ENCODE measurements at places on chromosomes 2 and 18.
A peak's percentile ranks its signal among the peaks of the same experiment; 100 is the strongest.

- no peak for DNase-seq
These were observed 49.9 kb upstream of the TMEM18 start for GRCh38 chr2:727071-727470.

DNA sequence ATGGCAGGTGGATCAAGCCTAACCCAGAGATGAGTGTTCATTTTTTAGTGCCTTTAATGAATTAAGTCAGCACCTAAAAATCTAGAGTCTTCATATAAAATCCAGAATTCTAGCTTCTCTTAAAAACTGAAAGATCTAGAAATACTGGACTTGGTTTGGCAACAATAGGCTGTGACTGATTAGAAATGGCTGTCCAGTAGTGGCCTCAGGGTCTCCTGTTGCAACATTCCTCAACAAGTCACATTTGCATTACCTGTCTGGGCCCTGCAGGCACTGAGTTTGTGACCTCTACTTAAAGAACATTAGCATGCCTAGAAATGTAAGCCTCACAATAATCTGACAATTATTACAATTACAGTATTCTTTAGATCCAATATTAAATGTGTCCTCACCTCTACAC lies 33.1 kb downstream of the MBD2 start:
- DNase-seq, result no peak

- DNase-seq, result peak; percentile 87
These were observed 73.9 kb downstream of the ARL4C start for GRCh38 chr2:234422981-234423431.

DNA sequence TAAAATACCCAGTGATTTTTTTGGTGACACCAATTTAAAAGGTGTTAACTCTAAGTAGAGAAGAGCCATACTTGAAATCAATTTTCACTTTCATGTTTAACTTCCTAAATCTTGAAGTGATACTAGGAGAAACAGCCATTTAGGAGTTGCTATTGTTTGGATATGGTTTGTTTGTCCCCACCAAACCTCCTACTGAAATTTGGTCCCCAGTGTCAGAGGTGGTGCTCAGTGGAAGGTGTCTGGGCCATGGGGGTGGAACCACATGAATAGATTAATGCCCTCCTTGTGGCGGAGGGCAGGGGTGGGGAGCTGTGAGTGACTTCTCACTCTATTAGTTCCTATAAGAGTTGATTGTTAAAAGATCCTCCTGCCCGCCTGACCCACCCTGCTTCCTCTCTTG lies 377.9 kb downstream of the DLGAP1 start:
- DNase-seq, result no peak

- DNase-seq, result no peak
These were observed 121.6 kb downstream of the SP100 start for GRCh38 chr2:230537531-230537976.

GRCh38 chr2:54050445-54050844 lies 65.0 kb upstream of the ACYP2 start:
- DNase-seq, result no peak

DNA sequence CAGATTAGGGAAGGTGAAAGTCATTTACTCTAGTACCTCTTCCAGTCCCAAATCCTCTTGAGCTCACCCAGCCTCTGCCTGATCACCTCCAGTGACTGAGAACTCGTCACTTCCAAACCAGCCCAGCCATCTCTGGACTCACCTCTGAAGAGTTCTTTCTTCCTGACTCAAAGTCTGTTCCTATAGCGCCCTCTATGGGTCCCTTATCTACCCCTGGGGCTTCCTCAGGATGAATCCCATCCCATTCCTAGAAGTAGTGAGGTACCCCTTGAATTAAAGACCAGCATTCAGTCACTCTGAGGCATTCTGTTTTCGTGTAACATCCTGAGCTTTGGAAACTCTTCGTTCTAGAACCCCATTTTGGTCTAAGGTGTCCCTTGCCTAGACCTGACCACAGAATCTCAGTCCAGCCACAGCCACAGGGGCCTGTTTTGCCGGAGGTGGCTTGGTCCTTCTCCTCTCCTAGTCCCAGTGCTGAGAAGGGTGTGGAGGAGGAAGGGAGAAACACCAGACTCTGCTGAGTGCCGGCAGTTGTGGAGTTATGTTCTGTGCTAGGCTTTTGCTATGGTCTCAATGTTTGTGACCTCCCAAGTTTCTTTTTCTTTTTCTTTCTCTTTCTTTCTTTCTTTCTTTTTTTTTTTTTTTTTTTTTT lies 32.7 kb downstream of the SIX3 start:
- DNase-seq, result no peak

- no peak for DNase-seq
These were observed 338 bp upstream of the THUMPD2 start for GRCh38 chr2:39779341-39779851.

DNA sequence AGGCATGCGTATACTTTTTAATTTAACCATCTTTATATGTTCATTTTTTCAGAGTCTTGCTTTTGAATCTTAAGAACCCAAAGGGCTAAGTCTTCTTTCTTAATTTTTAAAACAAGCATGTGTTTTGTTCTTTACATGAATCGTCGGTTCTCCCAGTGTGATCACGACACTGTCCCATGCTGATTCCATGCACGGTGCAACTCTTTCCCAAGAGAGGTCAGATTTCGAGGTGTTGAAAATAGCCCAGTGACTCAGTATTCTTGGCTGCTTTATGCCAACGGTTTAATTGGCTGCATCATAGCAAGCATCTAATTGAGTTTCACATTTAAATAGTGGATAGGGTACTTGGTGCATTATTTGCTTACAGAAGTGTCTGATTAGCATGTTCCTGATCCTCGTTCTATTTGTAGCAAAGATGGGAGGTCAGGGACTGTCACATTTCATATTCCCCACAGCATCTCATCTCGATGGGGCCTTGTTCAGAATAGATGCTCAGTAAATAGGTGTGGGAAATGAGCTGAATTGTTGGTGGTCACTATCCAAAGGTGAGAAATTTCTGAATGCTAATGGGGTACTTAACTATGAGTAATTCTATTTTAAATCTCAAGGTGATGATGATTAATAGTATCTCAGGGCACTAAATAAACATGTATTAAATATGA lies 2.8 kb downstream of the NPAS2 start:
- DNase-seq, result no peak

GRCh38 chr2:202609381-202610145 lies 25.2 kb upstream of the FAM117B start:
- DNase-seq, result no peak

- no peak for DNase-seq
These were observed 63.7 kb upstream of the FAM110C start for GRCh38 chr2:109998-110397.

GRCh38 chr18:27599202-27599829 lies 414.2 kb upstream of the CHST9 start:
- DNase-seq, result no peak

GRCh38 chr2:188403676-188404075 lies 112.0 kb downstream of the GULP1 start:
- DNase-seq, result no peak

GRCh38 chr2:226307487-226308322 lies 491.9 kb downstream of the IRS1 start:
- no peak for DNase-seq

- DNase-seq, result no peak
These were observed 181.0 kb downstream of the DYM start for GRCh38 chr18:49279487-49279886.

DNA sequence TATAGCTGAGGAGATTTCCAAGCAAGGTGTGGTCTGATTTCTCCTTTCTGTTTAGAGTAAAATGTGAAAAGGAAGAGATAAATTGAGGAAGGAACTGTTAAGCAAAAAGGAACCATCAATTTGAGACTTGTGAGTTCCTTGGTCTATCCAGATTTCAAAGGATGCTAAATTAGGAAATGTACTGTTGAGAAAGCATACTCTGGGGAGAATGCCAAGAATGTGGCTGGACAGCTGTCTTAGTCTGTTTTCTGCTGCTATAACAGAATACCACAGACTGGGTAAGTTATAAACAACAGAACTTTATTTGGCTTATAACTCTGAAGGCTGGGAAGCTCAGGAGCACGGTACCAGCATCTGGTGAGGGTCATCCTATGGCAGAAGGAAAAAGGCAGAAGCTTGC lies 1097.2 kb downstream of the TDRD15 start:
- DNase-seq, result no peak

DNA sequence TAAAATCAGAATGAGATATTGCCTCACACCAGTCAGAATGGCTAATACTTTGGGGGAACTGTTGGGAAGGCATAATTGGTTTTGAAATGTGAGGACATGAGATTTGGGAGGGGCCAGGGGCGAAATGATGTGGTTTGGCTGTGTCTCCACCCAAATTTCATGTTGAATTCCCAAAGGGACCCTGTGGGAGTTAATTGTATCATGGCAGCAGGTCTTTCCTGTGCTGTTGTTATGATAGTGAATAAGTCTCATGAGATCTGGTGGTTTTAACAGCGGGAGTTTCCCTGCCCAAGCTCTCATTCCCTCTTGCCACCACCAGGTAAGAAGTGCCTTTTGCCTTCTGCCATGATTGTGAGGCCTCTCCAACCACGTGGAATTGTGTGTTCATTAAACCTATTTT lies 59.6 kb downstream of the CSRNP3 start:
- no peak for DNase-seq

DNA sequence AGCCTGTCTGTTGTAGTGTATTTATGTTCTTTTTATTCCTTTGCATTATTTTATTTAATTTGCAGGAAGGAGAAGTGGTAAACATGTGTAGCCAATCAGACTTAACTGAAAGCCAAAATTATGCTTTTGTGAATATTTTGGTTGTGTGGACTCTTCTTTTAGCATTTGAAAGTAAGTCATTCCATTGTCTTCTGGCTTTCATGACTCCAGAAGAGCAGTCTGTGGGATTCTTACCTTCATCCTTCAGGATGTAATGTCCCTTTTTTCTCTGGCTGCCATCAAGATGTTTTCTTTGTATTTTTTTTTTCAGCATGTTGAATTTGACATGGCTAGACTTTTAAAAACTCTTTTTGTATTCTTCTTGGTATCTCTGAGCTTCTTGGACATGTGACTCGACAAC lies 895.2 kb upstream of the ZEB2 start:
- DNase-seq, result no peak

- DNase-seq, result no peak
These were observed 78.0 kb downstream of the UPP2 start for GRCh38 chr2:158179660-158180059.

- no peak for DNase-seq
These were observed 17.8 kb downstream of the THNSL2 start for GRCh38 chr2:88187927-88188326.

DNA sequence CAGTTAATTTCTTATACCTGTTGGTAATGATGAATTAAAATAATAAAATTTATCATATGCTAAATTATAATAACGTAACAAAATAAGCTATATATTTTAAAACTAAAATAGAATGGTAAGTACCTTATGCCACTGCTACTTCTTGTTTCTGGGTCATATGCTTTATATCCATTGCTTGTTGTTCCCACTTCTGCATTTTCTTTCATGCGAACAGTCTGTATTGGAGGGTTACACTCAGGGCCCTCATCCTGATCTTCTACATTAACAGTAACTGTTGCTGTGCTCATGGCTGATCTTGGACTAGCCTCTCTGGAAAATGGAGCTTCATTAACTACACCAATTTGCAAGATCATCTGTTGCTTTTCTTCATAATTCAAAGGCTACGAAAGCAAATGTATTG lies 22.2 kb downstream of the DSC2 start:
- no peak for DNase-seq

- no peak for DNase-seq
These were observed 311.3 kb downstream of the TNS1 start for GRCh38 chr2:217691516-217691915.

DNA sequence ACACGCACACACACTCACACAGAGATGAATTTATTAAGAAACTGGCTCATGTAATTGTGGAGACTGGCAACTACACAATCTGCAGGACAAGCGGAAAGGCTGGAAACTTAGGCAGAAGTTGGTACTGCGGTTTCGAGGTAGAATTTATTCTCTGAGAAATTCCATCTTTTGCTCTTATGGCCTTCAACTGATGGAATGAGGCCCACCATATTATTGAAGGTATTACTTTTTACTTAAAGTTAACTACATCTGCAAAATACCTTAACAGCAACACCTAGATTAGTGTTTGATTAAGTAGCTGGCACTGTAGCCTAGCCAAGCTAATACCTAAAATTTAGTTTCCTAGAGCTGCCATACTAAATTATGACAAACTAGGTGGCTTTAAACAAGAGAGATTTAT lies 384.0 kb upstream of the UBE2E3 start:
- DNase-seq, result no peak

GRCh38 chr2:208983486-208983885 lies 440.4 kb upstream of the MAP2 start:
- DNase-seq, result no peak

DNA sequence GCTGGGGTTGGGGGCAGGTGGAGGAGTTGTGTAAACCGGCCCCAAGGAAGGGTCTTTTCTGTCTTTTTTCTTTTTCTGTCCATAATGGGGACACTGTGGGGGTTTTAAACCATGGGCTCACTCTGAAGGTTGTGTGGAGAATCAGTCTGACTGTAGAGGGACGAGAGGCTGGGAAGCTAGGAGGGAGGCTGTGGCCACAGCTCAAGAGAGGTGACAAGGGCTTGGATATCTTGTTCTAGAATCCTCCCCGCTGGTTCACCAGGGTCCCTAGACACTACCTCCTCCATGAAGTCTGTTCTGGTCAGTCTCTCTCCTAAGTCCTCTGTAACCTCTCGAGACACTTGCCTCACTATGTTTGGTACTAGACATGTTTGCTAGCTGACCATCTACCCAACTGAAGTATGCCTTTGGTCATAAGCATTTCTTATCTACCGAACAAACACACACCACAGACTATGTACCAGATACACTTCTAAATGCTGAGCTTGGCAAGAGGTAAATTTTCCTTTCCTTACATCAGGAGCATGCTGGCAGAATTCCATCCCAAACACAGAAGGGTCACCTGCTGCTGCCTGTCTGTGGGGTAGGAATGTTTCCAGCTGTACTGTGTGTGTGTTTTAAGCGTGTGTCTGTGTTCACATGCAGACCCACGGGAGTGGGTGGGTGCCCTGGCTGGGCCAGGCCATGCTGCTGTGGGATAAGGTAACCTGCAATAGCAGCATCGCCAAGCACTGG lies 69.6 kb upstream of the MGAT4A start:
- no peak for DNase-seq

GRCh38 chr2:20509301-20509769 lies 62.5 kb downstream of the RHOB start:
- DNase-seq, result no peak

GRCh38 chr2:153391131-153391530 lies 87.4 kb downstream of the RPRM start:
- no peak for DNase-seq

GRCh38 chr2:43803113-43803512 lies 29.3 kb downstream of the DYNC2LI1 start:
- no peak for DNase-seq
